ENCODE measurements at places on chromosomes 2 and 18.

DNA sequence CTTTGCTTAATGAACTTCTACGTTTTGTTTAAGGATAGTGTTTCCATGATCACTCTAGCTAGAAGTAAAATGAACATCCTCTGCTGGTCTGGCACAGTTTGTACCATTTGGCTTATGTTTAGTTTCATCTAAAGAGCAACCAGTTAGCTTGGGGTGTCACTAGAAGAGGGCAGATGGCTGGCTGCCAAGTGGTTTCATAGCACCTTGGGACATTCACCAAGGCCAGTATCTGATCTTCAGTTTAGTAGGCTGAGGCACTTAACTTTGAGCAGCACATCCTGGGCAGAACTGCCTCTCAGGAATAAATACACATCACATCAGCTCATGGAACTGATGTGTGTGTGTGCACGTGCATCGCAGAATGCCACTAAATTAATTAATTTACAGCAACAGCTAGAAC, 68.4 kb downstream of the NXPH2 start:
- no peak for DNase-seq

GRCh38 chr2:69518841-69519240, 81.6 kb upstream of the NFU1 start:
- DNase-seq, result no peak

- no peak for DNase-seq
Measured at GRCh38 chr2:127659408-127660290, 13.7 kb downstream of the GPR17 start.

GRCh38 chr2:98463551-98463971, 18.9 kb downstream of the INPP4A start:
- no peak for DNase-seq

- no peak for DNase-seq
Measured at GRCh38 chr2:23269747-23270146, 115.2 kb upstream of the KLHL29 start.

Data from activated gamma-delta T cell treated with anti-CD3 and anti-CD28 coated beads, Interleukin-2, amount 50 U/mL, for 16 hours (primary cell).